ENCODE measurements at places on chromosomes 13 and 19.

- no peak for DNase-seq
Measured at GRCh38 chr13:34290661-34291060, 472.7 kb downstream of the RFC3 start.

- no peak for DNase-seq
Measured at GRCh38 chr13:48249018-48249417, 16.0 kb downstream of the ITM2B start.

- DNase-seq = no peak
Measured at GRCh38 chr13:106990594-106990993, 422.7 kb upstream of the ARGLU1 start.

DNA sequence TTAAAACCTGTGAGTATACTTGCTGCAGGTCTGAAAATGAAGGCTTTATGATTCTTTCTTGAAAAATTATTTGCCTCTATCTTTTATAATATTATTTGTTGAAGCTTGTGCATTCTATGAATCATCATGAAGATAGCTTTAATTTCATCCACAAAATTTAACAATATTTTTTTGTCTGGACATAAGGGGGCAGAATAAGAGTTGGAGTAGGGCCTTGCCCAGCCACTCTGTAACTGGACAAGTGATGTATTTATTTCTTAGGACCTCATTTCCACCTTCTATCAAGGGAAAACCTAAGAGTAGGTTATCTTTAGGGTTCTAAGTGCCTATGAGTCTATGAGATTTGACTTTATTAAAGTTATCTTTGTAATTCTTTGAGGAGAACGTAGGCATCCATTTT is 49.9 kb downstream of the N4BP2L1 start:
- DNase-seq = no peak

- DNase-seq = no peak
Measured at GRCh38 chr13:35566340-35566739, 89.9 kb upstream of the MAB21L1 start.

- DNase-seq = no peak
Measured at GRCh38 chr13:80235166-80235966, 105.6 kb downstream of the SPRY2 start.

GRCh38 chr13:110855363-110855762 is 59.5 kb downstream of the ANKRD10 start:
- no peak for DNase-seq

DNA sequence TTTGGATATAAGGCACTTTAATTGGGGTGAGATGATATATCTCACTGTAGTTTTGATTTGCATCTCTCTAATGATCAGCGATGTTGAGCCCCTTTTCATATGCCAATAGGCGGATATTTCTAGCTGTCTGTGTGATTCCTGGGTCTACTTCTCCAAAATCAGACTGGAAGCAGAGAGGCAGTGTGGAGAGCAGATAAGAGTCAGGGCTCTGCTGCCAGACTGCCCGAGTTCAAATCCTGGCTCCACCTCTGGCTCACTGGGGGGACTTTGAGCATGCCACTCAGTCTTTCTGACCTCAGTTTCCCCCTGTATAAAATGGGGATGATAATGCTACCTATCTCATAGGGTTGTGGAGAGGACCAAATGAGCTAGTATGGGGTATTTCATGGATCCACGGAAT is 24.0 kb upstream of the ACP7 start:
- no peak for DNase-seq

DNA sequence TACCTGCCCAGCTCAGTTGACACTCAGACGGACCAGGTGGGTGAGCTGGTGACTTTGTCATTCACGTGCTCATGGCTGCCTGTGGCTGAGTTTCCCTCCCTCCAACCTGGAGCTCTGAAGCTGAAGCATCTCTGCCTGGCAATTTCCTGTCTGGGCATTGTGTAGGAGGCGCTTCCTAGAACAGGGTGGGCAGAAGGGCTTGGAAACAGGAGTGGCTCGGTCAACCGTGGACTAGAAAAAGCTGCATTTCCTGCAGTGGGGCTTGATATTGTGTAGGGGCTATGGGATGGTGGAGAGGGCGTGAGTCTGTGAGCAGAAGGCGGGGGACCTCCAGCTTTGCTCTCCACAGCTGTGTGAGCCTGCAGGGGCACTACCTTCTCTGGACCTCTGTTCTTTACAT is 278.3 kb downstream of the TEX29 start:
- DNase-seq = no peak

- no peak for DNase-seq
Measured at GRCh38 chr19:870963-871401, 11.5 kb downstream of the CFD start.

- DNase-seq = no peak
Measured at GRCh38 chr19:15197275-15197941, 3.4 kb downstream of the NOTCH3 start.

DNA sequence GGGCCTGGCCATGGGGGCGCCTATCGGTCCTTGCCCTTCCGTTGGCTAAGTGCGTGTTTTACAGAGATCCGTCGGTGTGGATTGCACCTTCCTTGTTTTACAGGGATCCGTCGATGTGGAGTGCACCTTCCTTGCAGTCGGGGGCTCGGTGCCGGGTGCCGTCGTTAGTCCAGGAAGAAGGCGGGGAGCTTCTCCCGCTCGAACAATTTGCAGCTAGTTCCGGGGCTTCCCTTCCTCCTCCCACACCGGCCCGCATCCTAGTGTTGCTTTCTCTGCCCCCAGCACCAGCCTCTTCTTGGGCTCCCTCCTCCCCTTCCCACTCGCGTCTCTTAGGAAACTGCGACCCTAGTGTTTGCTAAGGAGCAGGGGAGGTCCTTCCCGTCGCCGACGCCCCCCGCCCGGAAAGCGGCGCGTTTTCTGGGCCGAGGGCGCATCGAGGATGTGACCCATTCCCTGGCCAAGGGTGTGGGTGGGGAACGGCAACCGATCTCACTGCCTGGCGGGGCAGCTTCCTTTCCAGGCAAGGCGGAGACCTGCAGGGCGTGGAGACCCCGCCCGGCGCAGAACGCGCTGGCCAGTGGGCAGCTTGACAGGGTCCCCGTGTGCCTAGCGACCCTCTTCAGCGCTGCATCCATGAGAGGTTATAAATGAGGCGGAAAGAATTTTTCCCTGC is 75.7 kb upstream of the ZNF91 start:
- DNase-seq = no peak

DNA sequence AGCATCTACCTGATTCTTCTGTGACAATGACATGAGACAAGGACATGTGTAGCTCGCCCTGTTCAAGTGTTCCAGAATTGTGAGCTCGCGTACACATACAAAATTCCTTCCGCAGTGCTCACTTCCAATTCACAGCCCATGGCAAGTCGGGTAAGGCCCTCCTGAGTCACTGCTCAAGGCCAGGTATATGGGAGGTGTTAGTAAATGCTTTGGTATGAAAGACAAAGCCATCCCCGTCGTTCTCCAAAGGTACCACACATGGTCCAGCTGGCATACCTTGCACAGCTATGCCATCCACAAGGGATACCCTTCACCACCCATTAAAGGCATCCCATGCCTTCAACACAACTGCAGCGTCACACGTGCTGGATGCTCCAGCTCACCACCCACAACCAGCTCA is 4.4 kb upstream of the ELL start:
- DNase-seq = no peak

- DNase-seq = no peak
Measured at GRCh38 chr13:23488442-23488841, 54.9 kb upstream of the SACS start.

GRCh38 chr13:22589880-22590279 is 590.9 kb upstream of the SGCG start:
- DNase-seq = no peak

GRCh38 chr19:5594521-5594950 is 26.8 kb upstream of the TINCR start:
- DNase-seq = no peak

GRCh38 chr13:75694722-75695121 is 58.6 kb downstream of the LMO7 start:
- no peak for DNase-seq

GRCh38 chr19:402786-403185 is 6.2 kb downstream of the C2CD4C start:
- DNase-seq = no peak

- no peak for DNase-seq
Measured at GRCh38 chr13:75120085-75120484, 361.9 kb downstream of the TBC1D4 start.

DNA sequence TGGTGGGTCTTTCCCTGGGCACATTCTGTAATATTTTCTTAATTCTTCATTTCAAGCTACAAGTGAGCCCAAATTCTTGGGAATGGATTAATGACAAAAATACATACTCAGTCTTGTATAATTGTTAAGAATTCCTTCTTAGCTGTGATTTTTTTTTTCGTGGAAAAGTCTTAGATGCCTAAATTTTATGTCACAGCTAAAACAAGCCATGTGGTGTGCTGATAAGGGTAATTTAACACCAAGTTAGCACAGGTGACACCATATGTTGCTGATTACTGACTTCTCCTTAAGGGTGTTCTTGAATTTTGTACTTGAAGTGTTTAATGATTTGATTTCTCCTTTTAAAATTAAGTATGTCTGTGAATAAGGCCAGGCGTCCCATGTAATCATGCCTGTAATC is 29.3 kb downstream of the WDFY2 start:
- DNase-seq = no peak

DNA sequence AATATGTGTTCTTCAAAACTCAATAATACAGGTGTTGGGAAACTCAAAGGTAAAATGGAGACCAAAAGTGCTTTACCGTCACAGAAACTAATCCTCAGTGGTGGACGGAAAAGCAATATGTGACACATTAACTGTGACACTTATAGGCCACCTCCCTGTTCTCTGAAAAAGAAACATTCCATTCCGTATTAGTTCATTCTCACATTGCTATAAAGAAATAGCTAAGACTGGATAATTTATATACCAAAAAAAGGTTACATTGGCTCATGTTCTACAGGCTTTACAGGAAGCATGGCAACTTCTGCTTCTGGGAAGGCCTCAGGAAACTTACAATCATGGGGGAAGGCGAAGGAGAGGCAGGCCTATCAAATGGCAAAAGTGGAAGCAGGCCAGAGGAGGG is 435.3 kb upstream of the HTR2A start:
- DNase-seq = no peak

GRCh38 chr19:9370738-9371619 is 8.2 kb downstream of the ZNF177 start:
- no peak for DNase-seq

- DNase-seq = no peak
Measured at GRCh38 chr19:14003251-14004055, 2.7 kb downstream of the RFX1 start.

DNA sequence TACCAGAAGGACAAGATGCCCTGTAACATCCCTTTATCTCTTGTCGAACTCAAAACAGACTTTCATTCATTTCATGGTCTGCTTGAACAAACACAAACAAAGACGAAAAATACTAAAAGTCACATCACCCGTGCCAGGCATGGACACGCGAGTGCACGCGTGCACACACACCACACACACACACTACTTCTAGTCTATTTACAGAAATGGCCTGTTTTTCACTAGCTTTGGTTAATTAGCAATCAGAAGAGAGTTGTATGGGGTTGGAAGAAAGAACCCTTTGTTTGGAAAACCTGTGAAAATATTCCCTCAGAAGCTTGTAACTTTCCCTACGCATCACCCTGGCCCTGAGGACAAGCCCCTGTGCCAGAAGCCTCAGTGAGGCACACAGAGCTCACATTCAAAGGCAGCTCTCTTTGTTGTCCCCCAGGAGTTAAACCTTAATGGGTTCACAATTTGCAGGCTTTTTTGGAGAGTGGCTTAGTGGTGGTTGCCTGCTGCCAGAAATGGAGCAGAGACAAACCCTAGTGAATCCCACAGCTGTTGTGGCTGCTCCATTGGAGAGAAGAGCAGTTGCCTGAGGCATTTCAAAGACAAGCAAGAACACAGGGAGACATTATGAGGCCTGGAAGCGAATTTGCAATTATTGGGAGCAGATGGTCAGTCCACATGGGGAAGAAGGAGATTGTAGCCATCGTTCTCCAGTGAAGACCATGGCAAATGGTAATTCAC is 55.9 kb downstream of the STARD13 start:
- no peak for DNase-seq

DNA sequence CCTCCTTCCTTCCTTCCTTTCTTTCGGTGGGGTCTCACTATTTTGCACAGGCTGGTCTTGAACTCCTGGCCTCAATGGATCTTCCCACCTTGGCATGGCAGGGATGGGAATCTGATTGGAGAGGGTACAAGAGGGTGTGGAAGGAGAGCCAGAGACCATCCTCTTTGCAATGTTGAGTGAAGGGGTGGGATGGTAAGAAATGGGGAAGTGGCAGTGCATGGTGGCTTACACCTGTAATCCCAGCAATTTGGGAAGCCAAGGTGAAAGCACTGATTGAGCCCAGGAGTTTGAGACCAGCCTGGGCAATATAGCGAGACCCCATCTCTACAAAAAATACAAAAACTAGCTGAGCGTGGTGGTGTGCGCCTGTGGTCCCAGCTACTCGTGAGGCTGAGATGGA is 5.5 kb downstream of the BLOC1S3 start:
- DNase-seq = no peak

- DNase-seq = no peak
Measured at GRCh38 chr13:51291341-51291740, 48.1 kb upstream of the SERPINE3 start.

DNA sequence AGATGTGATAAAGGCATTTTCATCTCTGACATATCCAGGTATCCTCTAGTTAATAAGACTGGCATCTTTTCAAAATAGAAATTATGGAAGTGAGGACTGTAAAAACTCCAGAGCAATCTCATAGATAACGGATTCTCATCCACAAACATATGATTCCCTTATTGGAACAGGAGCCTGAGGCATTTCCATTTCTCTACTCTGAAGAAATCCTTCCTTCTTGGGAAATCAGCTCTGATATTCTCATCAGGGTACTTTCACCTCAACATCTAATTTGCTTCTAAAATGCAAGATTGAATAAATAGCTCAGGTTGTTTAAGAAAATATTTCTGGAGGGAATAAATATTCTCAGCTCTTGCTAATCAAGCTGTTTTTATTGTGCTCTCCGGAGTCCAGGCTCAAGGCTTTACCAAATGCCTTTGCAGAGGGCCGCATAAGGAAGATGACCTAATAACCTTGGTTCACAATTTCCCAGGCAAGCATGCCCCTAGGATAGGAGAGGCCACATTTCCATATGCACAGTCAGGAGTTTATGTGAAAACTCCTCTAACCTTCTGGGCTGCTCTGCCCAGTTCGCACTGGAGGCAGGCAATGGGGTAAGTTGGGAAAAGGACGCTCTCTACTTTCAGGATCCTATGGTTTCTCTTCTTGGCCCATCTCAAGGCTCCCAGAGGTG is 44.0 kb upstream of the RFC3 start:
- no peak for DNase-seq

- no peak for DNase-seq
Measured at GRCh38 chr13:61751039-61751438, 335.4 kb upstream of the PCDH20 start.

- DNase-seq = no peak
Measured at GRCh38 chr19:6297202-6297601, 17.4 kb upstream of the MLLT1 start.

DNA sequence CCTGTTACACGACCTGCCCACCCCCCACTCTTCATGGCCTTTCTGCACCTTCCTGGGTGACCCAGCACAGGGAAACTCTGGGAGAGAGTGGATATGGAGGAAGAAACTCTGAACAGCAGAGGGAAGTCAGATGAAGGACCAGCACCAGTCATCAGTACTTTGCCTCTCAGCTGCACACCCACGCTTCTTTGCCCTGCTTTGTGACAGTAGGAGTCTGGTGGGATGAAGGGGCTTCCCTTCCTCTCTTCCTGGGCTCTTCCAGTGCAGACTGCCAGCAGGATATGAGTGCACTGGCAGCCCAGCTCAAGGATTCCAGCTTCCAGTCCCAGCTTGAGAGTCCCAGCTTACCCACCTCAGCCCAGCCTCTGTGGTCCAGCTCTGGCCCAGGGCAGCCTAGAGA is 68.9 kb downstream of the CRYL1 start:
- no peak for DNase-seq

GRCh38 chr19:48321372-48321621 is 4.1 kb upstream of the EMP3 start:
- DNase-seq = peak; percentile 92

Measured in H1 (cell line).